ENCODE measurements at places on chromosomes 7 and 10.

DNA sequence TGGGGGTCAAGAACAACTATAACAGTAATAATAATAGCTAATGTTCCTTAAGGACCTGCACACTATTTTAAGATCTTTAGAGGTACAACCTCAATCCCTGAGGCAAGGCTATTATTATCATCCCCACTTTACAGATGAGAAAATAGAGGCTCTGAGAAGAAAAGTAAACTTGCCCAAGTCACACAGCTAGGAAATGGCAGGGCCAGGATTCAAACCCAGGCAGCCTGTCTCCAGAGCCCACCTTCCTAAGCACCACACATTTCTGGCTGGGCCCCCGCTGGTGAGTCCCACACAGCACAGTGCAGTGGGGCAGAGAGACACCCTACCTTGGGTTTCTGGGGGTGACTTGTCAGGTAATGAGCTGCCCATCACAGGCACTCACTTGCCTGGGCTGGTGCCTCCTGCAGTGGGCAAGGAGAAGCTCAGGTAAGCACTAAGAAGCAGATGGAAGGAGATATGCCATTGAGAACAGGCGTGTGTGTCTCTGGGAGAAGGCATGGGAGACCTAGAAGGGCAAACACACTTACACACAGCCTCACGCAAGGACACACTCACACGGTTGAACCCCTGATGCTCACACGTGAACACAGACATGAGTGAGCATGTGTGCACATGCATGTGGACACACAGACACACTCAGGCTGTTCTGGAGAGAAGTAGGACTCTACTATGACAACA is 104.4 kb upstream of the ZMIZ1 start:
- no peak for DNase-seq

DNA sequence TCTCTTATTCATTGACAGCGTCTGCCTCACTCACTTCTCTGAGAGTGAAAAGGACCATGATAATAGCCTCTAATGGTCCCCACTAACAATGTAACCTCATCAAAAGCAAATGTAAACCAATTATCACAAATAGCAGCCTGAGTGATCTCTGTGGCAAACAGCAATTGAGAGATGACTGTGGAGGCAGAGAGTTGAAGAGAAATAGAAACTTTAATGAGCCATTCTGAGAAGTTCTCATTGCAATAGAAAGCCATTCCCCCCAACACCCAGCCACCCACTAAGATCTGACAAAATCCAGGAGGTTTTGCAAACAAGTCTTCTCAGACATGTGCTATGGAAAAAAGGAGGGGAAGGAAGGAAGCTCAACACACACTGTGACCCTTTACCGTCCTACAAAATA is 44.2 kb upstream of the RNF148 start:
- peak; percentile 78 for DNase-seq

- DNase-seq, result no peak
These were observed 534 bp downstream of the UBE3C start for GRCh38 chr7:157139111-157139809.

DNA sequence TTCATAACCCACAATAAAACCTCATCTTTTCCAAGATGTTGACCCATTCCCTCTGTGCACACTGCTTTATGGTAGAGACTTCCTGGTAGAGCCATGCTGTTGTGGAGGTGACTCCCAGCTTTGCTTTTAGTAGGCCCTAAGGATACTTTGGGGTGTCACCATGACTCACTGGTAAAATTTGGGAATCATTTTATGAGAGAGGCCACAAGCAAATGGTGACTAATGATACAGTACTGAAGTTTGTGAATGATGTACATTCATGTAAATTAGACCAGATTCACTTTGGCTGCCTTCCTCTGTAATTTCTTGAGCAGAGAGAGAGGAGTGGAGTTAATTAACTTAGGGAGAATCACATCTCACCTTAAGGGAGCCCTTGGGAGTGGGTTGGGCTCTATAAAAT is 686.5 kb downstream of the LRMDA start:
- DNase-seq, result no peak

DNA sequence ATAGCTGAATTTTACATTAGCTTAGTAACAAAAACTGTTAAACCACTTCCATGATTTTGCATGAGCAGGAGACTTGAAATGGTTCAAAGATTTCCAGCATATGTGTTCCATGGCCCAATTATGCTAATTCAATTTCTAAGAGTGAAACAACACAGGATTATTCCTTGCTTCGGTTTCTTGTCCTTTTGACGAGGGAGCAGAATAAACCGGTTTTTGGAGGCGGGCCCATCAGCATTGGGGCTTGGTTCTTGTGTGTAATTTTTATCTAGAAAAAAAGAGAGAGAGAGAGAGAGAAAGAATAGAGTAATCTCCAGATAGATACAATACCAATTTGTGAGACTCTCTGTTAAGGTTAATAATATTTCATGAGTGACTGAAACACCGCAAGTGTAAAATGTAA is 159.5 kb upstream of the ETV1 start:
- DNase-seq, result no peak

GRCh38 chr7:100544967-100545359 is 6.0 kb downstream of the AGFG2 start:
- no peak for DNase-seq

DNA sequence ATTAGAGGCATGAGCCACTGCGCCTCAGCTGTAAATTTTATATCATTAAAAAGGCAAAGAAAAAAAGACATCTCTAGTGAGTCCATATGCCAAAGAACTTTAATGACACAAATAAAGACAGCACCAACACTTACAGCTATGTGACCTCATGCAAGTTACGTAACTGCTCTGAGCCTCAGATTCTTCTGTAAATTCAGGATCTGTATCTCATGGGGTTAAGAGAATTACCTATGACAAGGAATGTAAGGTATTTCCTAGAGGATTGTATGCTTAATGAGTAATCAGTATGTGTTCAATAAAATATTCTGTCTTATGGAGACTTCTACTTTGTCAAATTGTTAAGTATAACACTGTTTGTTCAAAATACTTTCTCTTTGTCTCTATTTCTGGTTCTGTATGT is 274.0 kb upstream of the GLI3 start:
- no peak for DNase-seq

GRCh38 chr10:109027534-109028185 is 895.7 kb downstream of the XPNPEP1 start:
- DNase-seq, result no peak

DNA sequence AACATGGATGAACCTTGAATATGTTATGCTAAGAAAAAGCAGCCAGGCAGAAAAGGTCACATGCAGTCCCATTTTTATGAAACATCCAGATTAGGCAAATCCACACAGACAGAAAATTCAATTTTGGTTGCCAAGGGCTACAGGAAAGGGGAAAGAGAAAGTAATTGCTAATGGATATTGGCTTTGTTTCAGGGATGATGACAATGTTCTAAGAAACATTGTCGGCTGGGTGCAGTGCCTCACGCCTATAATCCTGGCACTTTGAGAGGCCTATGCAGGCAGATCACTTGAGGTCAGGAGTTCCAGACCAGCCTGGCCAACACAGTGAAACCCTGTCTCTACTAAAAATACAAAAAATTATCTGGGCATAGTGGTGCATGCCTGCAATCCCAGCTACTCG is 23.0 kb downstream of the ZNF33B start:
- DNase-seq, result no peak

DNA sequence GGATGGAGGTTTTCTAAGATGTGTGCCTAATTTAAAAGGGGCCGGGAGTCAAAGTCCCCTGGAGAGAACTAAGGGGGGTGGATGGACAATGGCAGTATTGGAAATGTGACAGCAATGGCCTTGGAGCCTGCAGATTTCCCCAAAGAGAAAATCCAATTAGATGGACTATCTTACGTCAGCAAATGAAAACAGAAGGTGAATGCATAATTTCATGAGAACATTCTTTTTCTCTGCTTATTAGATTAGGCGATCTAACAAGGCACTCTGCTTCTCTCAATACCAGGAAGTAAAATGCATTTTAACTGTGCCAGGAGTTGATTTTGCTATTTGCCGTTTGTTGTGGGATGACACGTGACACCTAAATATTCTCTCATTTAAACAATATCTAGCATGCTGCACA is 226.6 kb downstream of the ADAM12 start:
- DNase-seq, result no peak

GRCh38 chr10:68499544-68499943 is 27.8 kb upstream of the DNA2 start:
- DNase-seq, result no peak

- DNase-seq, result no peak
These were observed 166.6 kb downstream of the KIF20B start for GRCh38 chr10:89867964-89868363.

- DNase-seq, result no peak
These were observed 41.5 kb upstream of the EBLN1 start for GRCh38 chr10:22259280-22259679.

GRCh38 chr10:87546210-87546609 is 41.5 kb downstream of the MINPP1 start:
- DNase-seq, result no peak
